ENCODE measurements at places on chromosomes 4 and X.

DNA sequence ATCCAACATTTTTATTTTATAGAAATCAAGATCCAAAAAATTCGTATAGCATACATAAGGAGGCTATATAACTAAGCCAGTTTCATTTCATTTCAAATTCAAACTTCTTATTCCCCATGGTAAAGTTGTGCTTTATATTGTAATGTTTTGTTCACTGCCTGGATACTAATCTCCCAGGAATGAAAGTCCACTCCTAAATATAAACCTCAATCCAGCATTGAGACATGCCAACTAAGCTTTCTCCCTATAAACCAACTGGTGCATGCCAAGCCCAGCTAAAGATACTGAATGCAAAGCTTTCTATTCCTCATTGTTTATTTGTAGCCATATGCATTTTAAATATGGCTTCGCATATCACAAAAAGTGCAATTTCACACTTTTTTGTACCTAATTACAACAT is 63.8 kb upstream of the INPP4B start:
- no peak for DNase-seq

DNA sequence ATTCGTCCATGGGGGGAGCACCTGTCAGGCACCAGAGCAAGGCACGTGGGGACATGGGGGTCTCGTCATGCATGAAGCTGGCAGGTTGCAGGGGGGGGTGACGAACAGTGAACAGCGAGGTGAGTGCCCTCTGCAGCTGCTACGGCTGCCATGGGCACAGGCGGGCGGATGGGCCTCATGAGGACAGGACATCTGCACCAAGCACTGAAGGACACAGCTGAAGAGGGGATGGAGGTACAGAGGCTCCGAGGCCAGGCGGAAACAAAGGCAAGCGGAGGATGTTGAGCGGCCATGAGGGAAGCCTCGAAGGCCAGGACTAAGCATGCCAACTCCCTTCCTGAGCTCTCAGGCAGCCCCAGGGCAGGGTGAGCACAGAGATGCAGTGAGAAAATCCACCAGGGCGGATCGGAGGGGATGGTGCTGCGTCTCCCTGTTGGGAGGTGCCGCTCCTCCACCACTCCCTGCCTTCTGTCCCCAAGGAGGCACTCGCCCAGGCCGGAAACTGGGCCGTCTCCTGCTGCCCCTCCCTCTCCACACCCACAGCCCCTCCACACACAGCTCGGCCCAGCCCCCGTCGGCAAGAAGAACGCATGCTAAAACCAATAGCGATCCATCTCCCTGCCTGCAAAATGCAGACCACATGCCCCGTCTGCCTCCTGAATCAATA is 24.6 kb downstream of the ABLIM2 start:
- no peak for DNase-seq

GRCh38 chr4:124121461-124121971 is 591.0 kb downstream of the ANKRD50 start:
- DNase-seq = no peak

GRCh38 chr4:155543126-155543765 is 123.4 kb upstream of the GUCY1A1 start:
- DNase-seq = no peak

DNA sequence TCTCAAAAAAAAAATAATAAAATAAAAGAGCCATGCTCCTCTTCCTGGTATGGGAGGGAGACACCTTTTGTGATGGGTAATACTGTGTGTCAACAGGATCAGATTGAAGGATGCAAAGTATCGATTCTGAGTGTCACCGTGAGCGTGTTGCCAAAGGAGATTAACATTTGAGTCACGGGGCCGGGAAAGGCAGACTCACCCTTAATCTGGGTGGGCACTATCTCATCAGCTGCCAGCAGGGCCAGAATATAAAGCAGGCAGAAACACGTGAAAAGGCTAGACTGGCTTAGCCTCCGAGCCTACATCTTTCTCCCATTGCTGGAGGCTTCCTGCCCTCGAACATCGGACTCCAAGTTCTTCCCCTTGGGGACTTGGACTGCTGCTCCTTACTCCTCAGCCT is 95.4 kb downstream of the SHOX start:
- DNase-seq = no peak
